ENCODE measurements at places on chromosomes 16 and 17. TPM values are rescaled to one million over a fixed set of nuclear protein-coding genes. Genes with fewer than 3 reads are reported as not detected.

Gene CES1
- total RNA-seq, result 1.0 TPM

Gene STX1B
- total RNA-seq, result not detected

Gene TBC1D3C
- not detected for total RNA-seq

Gene CBX4
- total RNA-seq, result 5.2 TPM

Gene TBC1D3E
- not detected for total RNA-seq

Gene MLKL
- 3.7 TPM for total RNA-seq

Gene RHBDL3
- total RNA-seq, result 1.0 TPM

Measured in skeletal muscle tissue (tissue), 5 donors.